Pancreas (tissue), 10 donors: ENCODE measurements at places on chromosomes 2 and 18. TPM values are rescaled to one million over a fixed set of nuclear protein-coding genes. Genes with fewer than 3 reads are reported as not detected.

FZD7 gene
- total RNA-seq, result 2.0 TPM

HADHB gene
- 58.8 TPM for total RNA-seq

APOB gene
- 0.03 TPM for total RNA-seq

C2orf92 gene
- 6.6 TPM for total RNA-seq

KCNK3 gene
- 31.3 TPM for total RNA-seq

LHCGR gene
- not detected for total RNA-seq

ZNF516 gene
- 14.9 TPM for total RNA-seq

CRACDL gene
- 6.1 TPM for total RNA-seq

GYPC gene
- total RNA-seq, result 15.4 TPM

NOL4 gene
- total RNA-seq, result 5.7 TPM

HOXD9 gene
- 0.22 TPM for total RNA-seq

C2orf15 gene
- total RNA-seq, result 0.63 TPM

SCYGR4 gene
- total RNA-seq, result not detected

C2orf81 gene
- total RNA-seq, result 1.2 TPM

HSPD1 gene
- total RNA-seq, result 138 TPM

L3MBTL4 gene
- 9.8 TPM for total RNA-seq

PLCL1 gene
- 0.41 TPM for total RNA-seq

MAPRE3 gene
- total RNA-seq, result 5.9 TPM

IL1RL2 gene
- 0.52 TPM for total RNA-seq

HMSD gene
- total RNA-seq, result not detected

PRKAG3 gene
- not detected for total RNA-seq

TEKT4 gene
- not detected for total RNA-seq

CASP10 gene
- 11.7 TPM for total RNA-seq

KCNS3 gene
- total RNA-seq, result 10.2 TPM

HAAO gene
- 15.8 TPM for total RNA-seq

NEURL3 gene
- 30.4 TPM for total RNA-seq

DUSP2 gene
- total RNA-seq, result 1.2 TPM

HNMT gene
- total RNA-seq, result 23.3 TPM

DYNAP gene
- not detected for total RNA-seq

LIMS2 gene
- 6.3 TPM for total RNA-seq

SMARCAL1 gene
- 7.0 TPM for total RNA-seq

CCNYL1 gene
- total RNA-seq, result 8.4 TPM

CTAGE1 gene
- not detected for total RNA-seq

SETBP1 gene
- total RNA-seq, result 23.7 TPM

CCDC85A gene
- 0.51 TPM for total RNA-seq

MATN3 gene
- 0.25 TPM for total RNA-seq

IHH gene
- total RNA-seq, result 0.19 TPM
